ENCODE measurements at places on chromosomes 12 and 14. TPM values are rescaled to one million over a fixed set of nuclear protein-coding genes. Genes with fewer than 3 reads are reported as not detected.
A peak's percentile ranks its signal among the peaks of the same experiment; 100 is the strongest.

Gene ZBTB42
- total RNA-seq = 5.3 TPM

Gene SMIM41
- total RNA-seq = 2.1 TPM

Gene HOXC13
- total RNA-seq = not detected

Gene NOS1
- total RNA-seq = 2.5 TPM

Gene GPR132
- 1.2 TPM for total RNA-seq

Gene NAV3
- total RNA-seq = 6.3 TPM

Gene UNG
- 13.9 TPM for total RNA-seq

Gene ALDH2
- 224 TPM for total RNA-seq

Gene DNAI7
- 0.26 TPM for total RNA-seq

Gene LAG3
- 2.9 TPM for total RNA-seq

Gene CD27
- total RNA-seq = not detected

DNA sequence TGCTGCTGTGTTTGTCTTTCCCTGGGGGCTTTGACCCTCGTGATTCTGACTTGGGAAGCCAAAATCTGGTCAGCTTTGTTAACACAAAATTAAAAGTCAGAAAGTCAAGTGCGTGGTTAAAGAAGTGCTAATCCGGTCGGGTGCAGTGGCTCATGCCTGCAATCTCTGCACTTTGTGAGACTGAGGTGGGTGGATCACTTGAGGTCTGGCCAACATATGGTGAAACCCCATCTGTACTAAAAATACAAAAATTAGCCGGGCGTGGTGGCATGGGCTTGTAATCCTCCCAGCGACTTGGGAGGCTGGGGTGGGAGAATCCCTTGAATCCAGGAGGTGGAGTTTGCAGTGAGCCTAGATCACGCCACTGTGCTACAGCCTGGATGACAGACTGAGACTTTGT is 844.6 kb downstream of the VRK1 start:
- H3K27me3 ChIP-seq = no peaks in the 10 kb centered on the region
- DNase-seq = no peak
- no peaks in the 10 kb centered on the region for H3K36me3 ChIP-seq
- no peaks in the 10 kb centered on the region for H3K4me1 ChIP-seq
- no peak overlapping the region for H3K4me3 ChIP-seq

- no peak overlapping the region for H3K27ac ChIP-seq
- no peak overlapping the region for H3K4me3 ChIP-seq
- H3K27me3 ChIP-seq = no peaks in the 10 kb centered on the region
- peaks cover 52% of the 10 kb centered on the region for H3K4me1 ChIP-seq
Observed at GRCh38 chr12:6272300-6273204, 37.9 kb upstream of the PLEKHG6 start.

DNA sequence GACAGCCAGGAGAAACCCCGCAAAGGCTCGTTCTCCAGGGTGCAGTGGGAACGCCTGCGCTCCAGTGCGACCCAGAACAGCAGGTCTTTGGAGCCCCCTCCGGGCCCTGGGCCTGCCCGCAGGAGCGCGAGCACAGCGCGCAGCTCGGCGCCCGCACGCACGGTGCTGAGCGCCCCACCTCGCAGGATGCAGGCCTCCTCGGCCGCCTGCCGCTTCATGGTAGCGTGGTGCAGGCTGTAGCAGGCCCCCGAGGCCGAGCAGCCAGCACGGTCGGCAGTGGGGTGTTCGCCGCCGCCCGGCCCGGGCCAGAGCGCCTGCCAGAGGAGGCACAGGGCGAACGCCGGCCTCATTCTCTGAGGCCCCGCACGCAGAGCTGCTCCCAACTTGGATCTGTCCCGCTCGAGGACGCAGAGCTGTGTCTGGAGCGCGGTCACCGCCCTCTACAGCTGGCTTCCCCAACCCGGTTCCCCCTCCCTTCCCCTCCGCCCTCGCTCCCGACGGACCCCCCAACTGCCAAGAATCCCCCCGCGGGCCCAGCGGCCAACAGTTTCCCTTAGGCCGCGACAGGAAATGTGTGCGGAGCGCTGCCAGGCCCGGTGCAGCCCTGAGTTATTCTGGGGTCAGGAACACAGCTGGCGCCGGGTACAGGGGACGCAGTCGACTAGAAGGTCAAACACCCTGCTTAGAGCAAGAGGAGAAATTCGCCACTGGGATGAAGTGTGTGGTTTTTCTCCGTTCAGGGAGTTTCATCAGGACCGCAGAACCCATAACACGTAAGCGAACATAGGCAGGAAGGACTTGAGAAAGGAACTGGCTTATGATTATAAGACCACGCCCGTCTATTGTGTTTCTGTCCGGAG is at the start of gene CLEC14A:
Gene CLEC14A (minus strand): TSS at position 421 of the 860 bp plus-strand sequence. CDS start 71 bp downstream, at position 350.
- DNase-seq = no peak
- peak within 1 kb of the TSS; percentile 59 for H3K4me3 ChIP-seq
- no peaks in the 10 kb centered on the region for H3K4me1 ChIP-seq
- peak within 1 kb of the TSS; percentile 80 for H3K27ac ChIP-seq
- peaks cover 4% of the 10 kb centered on the region for H3K27me3 ChIP-seq

DNA sequence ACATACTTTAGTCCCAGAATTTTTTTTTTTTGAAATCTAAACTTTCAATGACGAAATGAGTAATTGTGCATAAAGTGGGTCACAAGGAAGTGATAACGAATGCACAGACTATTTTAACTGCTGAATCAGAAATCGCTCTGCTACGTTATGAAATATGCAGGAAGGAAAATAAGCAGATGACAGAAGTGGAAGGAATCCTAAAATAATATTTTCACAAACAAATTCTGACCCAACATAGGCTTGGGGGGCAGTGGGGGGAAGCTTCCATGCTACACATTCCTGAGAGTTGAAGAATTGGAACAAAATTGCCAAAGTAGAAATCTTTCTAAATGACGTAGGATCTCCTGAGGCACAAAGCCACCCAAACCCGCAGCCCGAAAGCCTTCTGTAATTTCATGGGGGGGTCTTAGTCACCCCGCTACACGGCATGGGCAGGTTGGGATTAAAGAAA is 89.6 kb downstream of the ARF6 start:
- no peaks in the 10 kb centered on the region for H3K4me1 ChIP-seq
- no peaks in the 10 kb centered on the region for H3K27me3 ChIP-seq
- no peak overlapping the region for H3K27ac ChIP-seq
- no peaks in the 10 kb centered on the region for H3K36me3 ChIP-seq
- no peak for DNase-seq

GRCh38 chr14:30445011-30445793 is 113.8 kb upstream of the G2E3 start:
- H3K4me3 ChIP-seq = no peak overlapping the region
- H3K4me1 ChIP-seq = no peaks in the 10 kb centered on the region
- no peak overlapping the region for H3K27ac ChIP-seq
- DNase-seq = no peak

DNA sequence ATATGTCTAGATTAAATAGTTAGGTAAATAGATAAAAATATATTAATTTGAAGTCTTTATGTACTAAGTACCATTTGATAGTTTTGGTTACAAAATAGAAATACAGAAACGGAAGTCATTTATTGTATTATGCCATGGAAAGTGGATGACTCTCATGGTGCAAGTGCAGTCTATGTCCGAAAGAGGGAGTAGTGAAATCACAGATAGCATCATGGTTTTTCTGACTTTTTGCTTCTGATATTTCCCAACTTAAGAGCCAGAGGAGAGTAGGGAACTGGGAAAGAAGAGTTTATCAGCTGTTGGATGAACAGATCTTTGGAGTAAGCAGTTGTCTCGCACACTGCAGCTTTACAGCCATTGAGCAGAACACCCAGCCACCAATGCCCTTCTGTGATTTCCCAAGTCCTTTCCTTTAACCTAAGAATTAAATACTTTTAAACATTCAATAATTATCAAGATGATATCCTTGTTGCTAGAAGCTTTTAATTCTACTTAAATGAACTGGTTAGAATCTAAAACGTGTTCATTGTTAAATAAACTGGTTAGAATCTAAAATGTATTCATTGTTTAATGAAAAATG is 18.4 kb upstream of the SRGAP1 start:
- H3K27me3 ChIP-seq = no peaks in the 10 kb centered on the region
- DNase-seq = no peak
- peaks cover 10% of the 10 kb centered on the region for H3K4me1 ChIP-seq

DNA sequence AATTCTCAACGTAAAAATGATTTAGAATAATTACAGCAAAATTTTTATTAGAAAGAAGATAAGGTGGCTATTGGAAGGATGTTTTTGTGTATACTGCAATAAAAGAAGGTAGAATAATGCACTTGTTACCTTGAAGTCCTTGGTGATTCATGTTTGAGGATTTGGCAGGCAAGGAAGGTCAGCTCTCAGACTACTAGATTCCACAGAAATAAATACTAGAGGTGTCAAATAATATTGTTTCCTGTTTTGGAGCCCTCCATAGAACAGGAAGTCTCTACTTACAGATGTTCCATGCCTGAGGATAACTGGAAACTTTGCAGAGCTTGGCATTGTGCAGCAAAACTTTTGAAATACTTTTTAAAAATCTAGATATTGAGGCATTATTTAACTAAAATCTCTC is 284.3 kb upstream of the SYT1 start:
- H3K27ac ChIP-seq = no peak overlapping the region
- no peak overlapping the region for H3K4me3 ChIP-seq
- no peak for DNase-seq
- no peaks in the 10 kb centered on the region for H3K27me3 ChIP-seq
- H3K36me3 ChIP-seq = no peaks in the 10 kb centered on the region
- no peaks in the 10 kb centered on the region for H3K4me1 ChIP-seq

GRCh38 chr14:61566537-61567225 is 128.6 kb upstream of the HIF1A start:
- H3K27me3 ChIP-seq = no peaks in the 10 kb centered on the region
- peak overlapping the region; percentile 58 for H3K27ac ChIP-seq
- H3K4me3 ChIP-seq = no peak overlapping the region
- no peaks in the 10 kb centered on the region for H3K36me3 ChIP-seq

DNA sequence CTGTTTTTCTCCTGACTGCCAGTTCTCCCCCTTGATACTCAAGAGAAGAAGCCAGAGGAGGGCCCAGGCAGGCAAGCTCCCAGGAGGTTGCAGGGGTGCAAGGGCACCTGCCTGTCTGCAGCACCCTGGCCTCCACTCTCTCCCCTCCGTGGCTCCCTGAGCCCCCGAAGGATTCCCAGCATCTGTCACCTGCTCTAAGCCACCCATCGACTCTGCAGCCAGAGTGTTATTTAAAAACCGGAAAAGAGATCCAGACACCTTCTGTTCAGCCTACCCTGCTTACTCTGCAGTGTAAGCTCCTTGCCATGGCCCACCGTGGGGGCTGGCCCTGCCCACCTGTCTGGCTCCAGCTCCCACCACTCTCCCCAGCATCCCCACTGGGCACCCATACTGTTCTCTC is 121.4 kb downstream of the KSR2 start:
- no peaks in the 10 kb centered on the region for H3K4me1 ChIP-seq
- no peak for DNase-seq
- no peak overlapping the region for H3K27ac ChIP-seq
- H3K27me3 ChIP-seq = no peaks in the 10 kb centered on the region
- no peak overlapping the region for H3K4me3 ChIP-seq

- no peak overlapping the region for H3K4me3 ChIP-seq
- no peaks in the 10 kb centered on the region for H3K27me3 ChIP-seq
- no peak for DNase-seq
- H3K36me3 ChIP-seq = no peaks in the 10 kb centered on the region
Observed at GRCh38 chr12:96416033-96416799, 16.0 kb upstream of the CDK17 start.

DNA sequence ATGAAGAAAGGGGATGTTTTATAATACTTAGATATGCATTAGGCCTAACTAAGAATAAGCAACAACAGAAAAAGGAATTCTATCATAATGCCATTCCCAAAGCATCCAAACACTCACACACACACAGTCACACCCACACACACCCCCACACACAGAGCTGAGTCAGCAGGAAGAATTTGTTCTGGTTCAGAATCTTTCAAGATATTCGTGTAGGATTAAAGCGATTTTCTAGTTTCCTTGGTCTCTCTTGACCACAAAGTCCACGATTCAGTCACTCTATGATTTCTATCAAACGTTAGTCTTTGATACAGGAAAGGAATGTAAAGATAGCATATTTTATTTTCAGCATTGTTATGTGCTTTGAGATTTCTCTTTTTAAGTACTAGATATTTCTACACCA is 382.6 kb upstream of the DCN start:
- DNase-seq = no peak
- no peak overlapping the region for H3K27ac ChIP-seq
- H3K4me1 ChIP-seq = no peaks in the 10 kb centered on the region

DNA sequence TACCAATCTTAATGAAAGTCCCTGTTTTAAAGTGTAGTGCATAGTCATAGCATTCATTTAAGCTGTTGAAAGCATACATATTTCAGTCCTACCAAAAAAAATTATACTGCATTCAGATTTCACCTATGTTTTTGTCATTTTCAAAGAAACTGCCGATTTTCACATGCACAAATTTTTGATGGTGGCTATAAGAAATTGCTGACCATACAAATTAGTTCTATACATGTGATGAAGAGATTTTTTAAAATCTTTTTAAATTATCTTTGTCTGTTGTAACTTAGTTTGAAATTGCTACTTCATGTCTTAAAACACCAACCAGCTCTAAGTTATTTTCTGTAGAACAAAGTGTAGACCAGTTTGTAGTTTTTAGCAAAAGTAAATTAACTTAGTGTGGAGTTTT is 3.5 kb upstream of the GTF2A1 start:
- DNase-seq = no peak
- no peak overlapping the region for H3K27ac ChIP-seq
- no peaks in the 10 kb centered on the region for H3K36me3 ChIP-seq
- H3K4me1 ChIP-seq = peaks cover 8% of the 10 kb centered on the region

GRCh38 chr12:103858953-103859601 is 18.0 kb upstream of the NT5DC3 start:
- H3K36me3 ChIP-seq = no peaks in the 10 kb centered on the region
- H3K4me1 ChIP-seq = peaks cover 88% of the 10 kb centered on the region
- no peaks in the 10 kb centered on the region for H3K27me3 ChIP-seq
- peak overlapping the region; percentile 97 for H3K27ac ChIP-seq
- DNase-seq = peak; percentile 96
- H3K4me3 ChIP-seq = no peak overlapping the region

- no peak overlapping the region for H3K4me3 ChIP-seq
- no peak for DNase-seq
- H3K4me1 ChIP-seq = peaks cover 41% of the 10 kb centered on the region
Observed at GRCh38 chr12:121776190-121777098, 17.0 kb downstream of the RHOF start.

GRCh38 chr12:81337886-81338285 is 260.0 kb downstream of the ACSS3 start:
- H3K36me3 ChIP-seq = no peaks in the 10 kb centered on the region
- H3K4me3 ChIP-seq = no peak overlapping the region
- H3K4me1 ChIP-seq = no peaks in the 10 kb centered on the region
- no peak for DNase-seq
- H3K27ac ChIP-seq = no peak overlapping the region

- no peaks in the 10 kb centered on the region for H3K27me3 ChIP-seq
- no peak for DNase-seq
- no peaks in the 10 kb centered on the region for H3K4me1 ChIP-seq
- no peak overlapping the region for H3K27ac ChIP-seq
- no peaks in the 10 kb centered on the region for H3K36me3 ChIP-seq
Observed at GRCh38 chr12:52726451-52726850, 23.1 kb upstream of the KRT77 start.

GRCh38 chr12:122646517-122647217 is 56.5 kb downstream of the HCAR2 start:
- no peak for DNase-seq
- no peak overlapping the region for H3K27ac ChIP-seq
- no peak overlapping the region for H3K4me3 ChIP-seq
- H3K27me3 ChIP-seq = no peaks in the 10 kb centered on the region
- H3K4me1 ChIP-seq = no peaks in the 10 kb centered on the region

- H3K4me1 ChIP-seq = peaks cover 24% of the 10 kb centered on the region
- H3K27me3 ChIP-seq = no peaks in the 10 kb centered on the region
- DNase-seq = no peak
- H3K4me3 ChIP-seq = no peak overlapping the region
- H3K27ac ChIP-seq = no peak overlapping the region
- H3K36me3 ChIP-seq = no peaks in the 10 kb centered on the region
Observed at GRCh38 chr12:49195736-49196135, 6.9 kb upstream of the TUBA1A start.
